ENCODE measurements at places on chromosomes 2 and 18.

- DNase-seq, result no peak
These were observed 108.6 kb upstream of the TEKT4 start for GRCh38 chr2:94762600-94762999.

GRCh38 chr2:216572582-216573578, 60.3 kb upstream of the IGFBP2 start:
- peak; percentile 77 for DNase-seq

DNA sequence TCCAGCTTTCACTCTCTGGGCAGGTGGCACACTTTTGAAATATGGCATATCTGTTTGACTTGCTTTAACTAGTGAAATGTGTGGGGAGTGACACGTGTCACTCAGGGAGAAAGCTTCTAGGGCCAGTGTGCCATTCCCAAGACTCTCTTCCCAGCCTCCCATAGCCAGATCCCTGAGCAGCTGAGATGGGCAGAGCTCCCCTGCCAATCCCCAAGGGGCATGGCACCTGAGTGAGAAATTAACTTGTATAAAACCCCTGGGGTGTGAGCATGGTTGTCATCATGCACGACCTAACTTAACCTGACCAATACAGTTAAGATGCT, 39.0 kb upstream of the MARCO start:
- no peak for DNase-seq

GRCh38 chr2:138818556-138818955, 38.4 kb upstream of the NXPH2 start:
- no peak for DNase-seq

DNA sequence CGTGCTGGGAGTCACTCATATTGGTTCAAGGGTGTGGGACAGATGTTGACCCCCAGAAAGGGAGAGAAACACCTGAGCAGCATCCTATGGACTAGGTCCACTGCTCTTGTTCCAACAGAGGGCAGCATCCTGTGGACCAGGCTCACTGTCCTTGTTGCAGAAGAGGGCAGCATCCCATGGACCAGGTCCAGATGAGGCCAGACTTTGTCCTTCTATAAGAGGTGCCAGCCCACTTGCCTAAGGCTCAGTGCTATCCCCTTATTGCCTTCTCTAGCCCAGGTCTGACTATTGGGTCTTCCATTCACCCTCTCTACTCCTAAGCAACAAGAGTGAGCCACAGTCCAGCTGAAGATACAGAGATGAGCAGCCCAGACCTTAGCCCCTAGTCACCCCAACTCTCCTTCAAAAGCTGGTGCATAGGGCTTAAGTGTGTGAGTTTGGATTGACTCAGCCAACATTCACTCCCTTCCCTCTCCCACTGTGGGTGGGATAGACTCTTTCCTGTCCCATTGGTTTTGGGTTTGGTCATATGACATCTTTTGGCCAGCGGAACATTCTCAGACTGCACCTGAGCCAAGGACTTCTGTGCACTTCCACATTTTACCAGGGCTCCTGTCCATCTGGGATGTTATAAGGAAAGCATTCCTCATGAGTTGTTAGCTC, 132.4 kb upstream of the GPC1 start:
- no peak for DNase-seq

DNA sequence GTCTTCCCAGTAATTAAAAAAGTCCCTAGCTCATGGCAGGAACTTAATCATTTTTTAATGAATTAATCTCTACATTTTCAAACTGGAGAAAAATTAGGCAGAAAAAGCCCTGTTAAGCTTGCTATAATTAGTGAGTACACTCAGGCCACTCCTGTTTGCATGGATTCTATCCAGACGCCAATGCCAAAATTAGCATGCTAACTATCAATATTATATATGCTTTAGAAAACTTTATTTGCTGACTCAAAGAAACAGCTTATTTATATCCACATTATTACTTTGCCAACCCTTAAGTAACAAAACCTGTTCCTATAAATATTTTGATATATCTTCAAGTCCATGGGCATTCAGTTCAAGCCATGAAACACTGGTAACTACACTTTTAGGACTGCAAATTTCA, 90.9 kb downstream of the SMC6 start:
- no peak for DNase-seq

DNA sequence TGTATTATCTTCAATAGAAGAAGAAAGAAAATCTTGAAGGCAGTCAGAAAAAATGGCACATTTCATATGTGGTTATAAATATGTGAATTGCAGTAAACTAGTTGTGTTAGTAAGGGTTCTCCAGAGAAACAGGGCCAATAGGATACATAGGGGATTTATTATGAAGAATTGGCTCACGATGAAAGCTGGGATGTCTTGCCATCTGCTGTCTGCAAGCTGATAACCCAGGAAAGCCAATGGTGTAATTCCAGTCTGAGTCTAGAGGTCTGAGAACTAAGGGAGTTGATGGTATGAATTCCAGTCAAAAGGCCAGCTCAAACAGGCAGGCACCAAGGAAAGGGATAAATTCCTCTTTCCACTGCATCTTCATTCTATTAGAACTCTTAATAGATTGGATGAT, 362.4 kb downstream of the KCNJ3 start:
- no peak for DNase-seq

GRCh38 chr2:239392688-239393387, 8.0 kb downstream of the HDAC4 start:
- no peak for DNase-seq

DNA sequence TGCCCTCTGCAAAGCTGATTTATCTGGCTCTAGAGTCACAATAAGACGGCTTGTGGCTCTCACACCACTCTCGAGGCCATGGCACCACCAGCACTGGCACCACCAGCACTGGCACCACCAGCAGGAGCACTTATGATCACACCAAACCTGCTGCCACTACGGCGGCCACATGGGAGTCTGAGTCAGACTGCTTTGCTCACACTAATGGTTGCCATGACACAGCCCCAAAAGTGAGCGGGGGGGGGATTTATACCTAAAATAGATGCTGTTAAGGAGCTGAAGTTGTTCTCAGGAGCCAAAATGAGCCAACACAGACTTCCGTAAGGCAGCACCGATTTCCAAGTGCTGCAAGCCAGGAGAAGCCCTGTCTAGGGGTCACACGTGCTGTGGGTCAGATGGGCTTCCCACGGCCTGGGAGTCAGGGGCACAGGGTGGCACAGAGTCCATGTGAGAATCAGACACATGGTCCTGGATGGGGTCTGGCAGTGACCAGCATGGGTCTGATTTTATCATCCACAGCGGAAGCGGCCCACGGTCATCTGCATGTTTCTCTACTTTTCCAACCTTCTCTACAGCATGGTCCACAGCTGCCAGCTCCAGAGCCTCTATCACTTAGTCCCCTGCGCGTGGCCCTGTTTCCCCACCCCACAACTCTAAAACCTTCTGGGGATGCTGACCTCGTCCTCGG, 16.7 kb downstream of the DNMT3A start:
- peak; percentile 73 for DNase-seq
